ENCODE measurements at places on chromosomes 13 and 19. TPM values are rescaled to one million over a fixed set of nuclear protein-coding genes. Genes with fewer than 3 reads are reported as not detected.

Gene MAB21L1
- total RNA-seq: not detected

Gene KIR2DL4
- total RNA-seq: not detected

Gene PROZ
- total RNA-seq: not detected

Gene SLC17A7
- 0.54 TPM for total RNA-seq

Gene SLAIN1
- 0.45 TPM for total RNA-seq

Data from A549 treated with GW870086 at 1 μM for 4 hours (cell line).